Stimulated activated CD8-positive, alpha-beta memory T cell treated with anti-CD3 and anti-CD28 coated beads, Interleukin-7, amount 100 ng/mL, for 1 hour (primary cell): ENCODE measurements at places on chromosomes 1 and 21.

- no peak for DNase-seq
Measured at GRCh38 chr1:22038036-22038435, 14.5 kb upstream of the CDC42 start.

- no peak for DNase-seq
Measured at GRCh38 chr1:183114441-183114840, 71.6 kb upstream of the LAMC2 start.

- DNase-seq, result no peak
Measured at GRCh38 chr1:25559031-25559430, 15.6 kb downstream of the LDLRAP1 start.

- DNase-seq, result no peak
Measured at GRCh38 chr1:51629918-51630317, 13.0 kb downstream of the OSBPL9 start.

- no peak for DNase-seq
Measured at GRCh38 chr1:116667078-116667574, 407 bp downstream of the IGSF3 start.

DNA sequence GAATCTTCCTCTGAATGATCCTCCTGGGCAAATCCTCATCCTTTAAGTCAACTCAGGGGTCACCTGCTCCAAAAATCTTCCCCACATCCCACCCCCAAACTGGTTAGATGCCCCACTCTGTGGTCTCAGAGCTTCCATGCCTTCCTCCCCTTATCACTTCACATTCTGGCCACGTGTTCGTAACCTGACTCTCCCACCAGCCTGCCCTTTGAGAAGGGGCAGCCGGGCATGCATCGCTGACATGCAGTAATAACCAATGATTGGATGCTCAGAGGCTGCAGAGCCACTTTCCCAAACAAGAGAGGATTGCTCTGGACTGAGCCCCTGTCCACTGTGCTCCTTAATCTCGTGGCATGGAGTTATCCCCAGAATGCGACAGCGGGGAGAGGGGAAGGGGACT, 7.0 kb downstream of the LELP1 start:
- DNase-seq, result no peak

GRCh38 chr21:44456214-44456914, 1.1 kb downstream of the LRRC3 start:
- DNase-seq, result no peak

DNA sequence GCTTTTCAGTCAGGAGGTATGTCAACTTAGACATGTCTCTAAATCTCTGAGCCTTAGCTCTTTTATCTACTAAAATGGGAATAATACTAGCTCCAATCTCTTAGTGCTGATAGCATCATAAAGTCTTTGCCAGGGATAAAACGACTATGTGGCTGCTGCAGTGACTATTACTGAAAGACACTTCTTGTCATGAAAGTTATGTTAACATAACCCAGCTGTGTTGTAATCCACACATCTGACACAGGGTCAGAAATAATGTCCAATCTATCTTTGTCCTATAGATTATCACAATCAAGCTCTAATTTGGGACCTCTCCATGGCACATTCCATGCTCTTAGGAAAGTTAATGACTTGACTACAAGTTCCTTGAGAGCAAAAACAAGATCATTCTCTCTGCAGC, 62.8 kb downstream of the JAK1 start:
- no peak for DNase-seq

- no peak for DNase-seq
Measured at GRCh38 chr1:210586771-210587170, 258.1 kb downstream of the HHAT start.

DNA sequence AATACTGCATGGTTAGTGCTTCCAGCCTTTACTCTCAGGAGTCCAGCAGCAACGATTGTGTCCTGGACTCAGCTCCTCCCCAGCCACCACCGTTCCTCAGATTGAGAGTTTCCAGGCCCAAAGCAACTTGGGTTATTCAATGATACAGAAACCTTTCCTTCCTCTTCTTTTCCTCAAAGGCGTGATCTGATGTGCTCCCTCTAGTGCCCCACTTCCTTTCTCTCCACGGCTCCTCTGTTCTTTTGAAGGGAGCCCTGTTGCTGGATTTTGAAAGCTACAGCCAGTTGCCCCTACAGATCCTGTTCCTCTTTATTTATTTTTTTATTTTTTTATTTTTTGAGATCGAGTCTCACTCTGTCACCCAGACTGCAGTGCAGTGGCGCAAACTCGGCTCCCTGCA, 14.1 kb downstream of the CRP start:
- no peak for DNase-seq

DNA sequence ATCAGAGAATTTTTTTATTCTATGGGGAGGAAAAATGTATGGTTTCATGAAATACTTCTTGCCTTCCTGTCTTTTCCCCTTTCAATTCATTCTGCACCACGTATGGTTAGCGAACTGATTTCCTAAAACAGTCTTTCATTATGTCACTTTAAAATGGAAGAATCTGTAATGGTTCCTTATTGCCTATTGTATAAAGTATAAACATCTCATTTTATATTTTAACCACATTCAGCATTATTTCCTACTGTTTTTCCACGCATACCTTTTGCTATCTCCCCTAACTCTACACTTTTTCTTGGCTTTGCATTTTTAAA, 232.3 kb upstream of the B3GALT2 start:
- no peak for DNase-seq

DNA sequence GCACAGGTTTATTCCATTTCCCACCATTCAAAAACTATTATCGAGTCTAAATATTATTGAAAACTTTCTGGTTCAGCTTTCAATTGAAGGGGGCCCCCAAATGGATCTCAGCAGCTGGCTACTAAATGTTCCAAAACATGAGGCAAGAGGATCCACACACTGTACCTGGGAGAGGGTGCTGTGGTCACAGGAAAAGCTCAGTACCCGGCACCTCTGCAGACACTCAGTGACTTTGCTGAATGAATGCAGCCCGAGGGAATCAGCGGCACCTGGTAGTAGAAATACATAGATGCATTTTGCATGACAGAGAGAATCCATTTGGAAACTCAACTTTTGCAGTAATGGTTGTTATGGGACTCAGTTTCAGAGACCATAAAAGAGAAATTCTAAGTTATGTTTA, 89.3 kb downstream of the PCP4 start:
- DNase-seq, result no peak

- no peak for DNase-seq
Measured at GRCh38 chr1:17873007-17873675, 118.0 kb downstream of the ACTL8 start.

GRCh38 chr1:3473381-3473844, 18.9 kb downstream of the ARHGEF16 start:
- DNase-seq, result no peak

DNA sequence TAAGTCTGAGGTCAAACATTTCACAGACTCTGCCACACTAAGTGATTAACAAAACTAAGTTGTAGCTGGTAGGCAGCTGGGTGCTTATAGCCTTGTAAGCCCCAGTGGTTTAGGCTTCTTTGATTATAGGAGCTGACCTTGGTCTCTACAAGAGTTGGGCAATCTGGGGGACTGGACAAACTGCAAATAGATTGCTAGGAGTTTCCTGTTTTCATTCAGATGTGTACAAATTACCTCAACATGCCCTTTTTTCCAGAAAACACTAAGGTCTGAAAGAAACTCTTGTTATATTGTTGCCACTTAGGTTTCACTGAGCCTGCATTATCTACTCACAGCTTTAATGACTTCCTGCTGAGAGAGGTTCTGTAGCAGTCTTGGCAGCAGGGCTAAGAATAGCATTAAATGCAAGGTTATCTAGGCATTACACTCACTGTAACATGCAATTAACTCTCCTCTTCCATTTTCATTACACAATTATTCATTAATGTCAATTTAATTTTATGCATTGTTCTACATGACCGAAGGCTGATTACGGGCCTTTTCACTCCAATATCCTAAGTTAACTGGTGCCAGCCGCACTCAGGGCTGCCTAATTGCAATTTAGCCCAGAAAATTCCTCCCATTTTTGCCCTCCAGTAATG, 314.0 kb downstream of the LMO4 start:
- no peak for DNase-seq

DNA sequence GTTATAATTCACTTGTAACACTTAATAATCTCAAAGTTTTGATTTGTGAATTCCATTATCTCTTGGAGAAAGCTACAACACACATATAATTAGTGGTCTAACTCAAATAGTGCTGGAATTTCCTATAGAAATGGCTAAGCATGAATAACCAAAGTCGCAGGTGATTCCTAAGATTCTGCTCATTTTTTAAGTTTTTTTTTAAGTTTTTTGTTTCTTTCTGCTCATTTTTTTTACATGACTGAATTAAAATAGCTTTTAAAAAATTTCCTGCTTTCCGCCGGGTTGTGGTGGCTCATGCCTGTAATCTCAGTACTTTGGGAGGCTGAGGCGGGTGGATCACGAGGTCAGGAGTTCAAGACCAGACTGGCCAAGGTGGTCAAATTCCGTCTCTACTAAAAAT, 90.4 kb downstream of the APP start:
- no peak for DNase-seq

GRCh38 chr21:34900376-34900775, 148.7 kb downstream of the RUNX1 start:
- no peak for DNase-seq

DNA sequence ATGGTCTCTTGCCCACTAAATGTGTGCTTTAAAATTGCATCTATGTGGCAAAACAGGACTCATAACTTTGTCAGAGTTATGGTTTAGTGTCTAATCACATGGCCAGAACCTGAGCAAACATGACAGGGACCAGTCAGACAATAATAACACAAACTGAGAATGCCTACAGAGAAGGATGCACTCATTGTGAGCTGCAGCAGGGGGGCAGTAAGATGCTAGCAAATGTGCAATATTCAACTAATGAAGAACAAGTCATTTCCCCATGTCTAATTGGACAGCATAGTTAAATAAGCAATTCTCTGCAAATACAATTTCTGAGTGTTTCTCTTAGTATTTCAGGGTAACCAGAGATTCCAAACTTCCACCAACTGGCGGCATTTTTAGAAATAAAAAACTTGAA, 30.8 kb downstream of the SPAG17 start:
- DNase-seq, result no peak

DNA sequence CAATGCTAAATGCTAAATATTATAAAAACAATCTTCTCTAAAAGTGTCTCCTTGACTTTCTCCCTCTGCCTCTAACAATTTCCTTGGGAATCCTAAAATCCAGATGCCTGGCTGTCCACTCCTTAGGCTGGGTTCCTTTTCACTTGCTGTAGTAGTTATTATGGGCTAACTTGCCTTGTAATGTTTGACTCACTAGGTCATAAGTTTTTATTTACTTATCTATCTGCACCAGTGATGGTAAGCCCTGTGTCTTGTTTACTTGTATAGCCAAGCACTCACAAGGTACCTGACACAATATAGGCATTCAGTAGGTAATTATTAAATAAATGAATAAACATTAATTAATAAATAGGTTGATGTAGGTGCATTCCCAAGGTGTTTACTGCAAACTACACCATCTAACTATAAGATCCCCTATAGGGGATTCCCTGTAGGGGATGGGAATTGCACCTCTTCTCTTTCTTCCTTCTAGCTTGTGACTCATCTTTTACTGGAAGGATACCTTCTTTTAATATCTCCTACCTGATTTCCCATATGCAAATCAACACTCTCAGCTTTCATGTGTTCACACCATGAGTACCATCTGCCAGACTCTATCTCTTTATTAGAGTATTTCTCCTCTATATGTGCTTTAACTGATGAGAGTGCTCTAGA, 14.7 kb upstream of the CHIA start:
- no peak for DNase-seq

GRCh38 chr1:241532162-241532531, at the start of gene KMO:
KMO (plus strand) TSS chr1:241532378; CDS start chr1:241532445, 67 bp downstream.
- no peak for DNase-seq

GRCh38 chr1:176479971-176480370, 17.0 kb downstream of the PAPPA2 start:
- DNase-seq, result no peak

DNA sequence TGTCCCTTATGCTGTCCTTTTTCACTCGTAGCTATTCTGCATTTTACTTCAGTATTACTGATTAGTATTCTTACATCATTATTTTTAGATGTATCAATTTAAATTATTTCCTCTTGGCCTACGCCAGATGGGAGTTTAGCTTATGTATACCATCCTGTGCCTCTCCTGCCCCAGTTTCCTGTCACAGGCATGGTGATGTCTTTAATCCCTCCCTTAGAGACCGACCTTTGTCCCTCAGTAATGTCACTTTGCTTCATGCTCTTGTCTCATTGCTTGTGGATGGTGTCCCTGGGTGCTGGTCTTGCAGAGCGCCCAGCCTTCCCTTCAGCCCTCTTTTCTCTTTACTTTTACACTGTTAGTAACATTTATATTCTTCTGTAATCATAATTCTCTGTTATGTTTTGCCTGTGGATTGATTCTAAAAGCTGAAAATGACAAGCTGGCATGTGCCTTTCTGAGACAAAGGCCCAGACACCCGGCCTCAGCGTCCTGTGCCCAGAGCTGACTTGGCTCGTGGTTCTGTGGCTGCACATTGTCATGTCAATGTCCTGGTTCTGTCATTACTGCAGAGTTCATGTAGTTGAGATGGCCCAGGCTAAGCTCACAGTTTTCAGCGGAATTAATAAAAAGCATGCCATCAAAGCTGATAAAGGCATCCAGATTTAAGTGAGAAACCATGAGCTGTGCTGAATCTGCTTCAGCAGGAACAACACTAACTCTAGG, 100.7 kb downstream of the MTR start:
- DNase-seq, result no peak

DNA sequence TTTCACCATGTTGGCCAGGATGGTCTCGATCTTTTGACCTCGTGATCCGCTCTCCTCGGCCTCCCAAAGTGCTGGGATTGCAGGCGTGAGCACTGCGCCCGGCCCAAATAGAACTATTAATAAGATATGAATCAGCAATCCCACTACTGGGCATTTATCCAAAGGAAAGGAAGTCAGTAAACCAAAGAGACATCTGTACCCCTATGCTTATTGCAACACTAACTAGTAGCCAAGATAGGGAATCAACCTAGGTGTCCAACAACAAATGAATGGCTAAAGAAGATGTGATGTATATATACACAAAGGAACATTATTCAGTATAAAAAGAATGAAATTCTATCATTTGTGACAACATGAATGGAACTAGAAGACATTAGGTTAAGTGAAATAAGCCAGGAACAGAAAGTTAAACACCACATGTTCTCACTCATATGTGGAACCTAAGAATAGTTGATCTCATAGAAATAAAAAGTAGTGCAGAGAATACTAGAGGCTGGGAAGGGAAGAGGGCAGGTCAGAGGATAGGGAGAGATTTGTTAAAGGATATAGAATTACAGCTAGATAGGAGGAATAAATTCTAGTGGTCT, 48.8 kb downstream of the XPR1 start:
- DNase-seq, result no peak

- no peak for DNase-seq
Measured at GRCh38 chr1:37999430-38000232, 5.7 kb downstream of the FHL3 start.

- DNase-seq, result no peak
Measured at GRCh38 chr1:37176269-37176668, 142.0 kb upstream of the GRIK3 start.

GRCh38 chr1:110260194-110260593, 50.1 kb downstream of the KCNC4 start:
- DNase-seq, result no peak

GRCh38 chr21:42276076-42276475, 39.1 kb downstream of the TFF3 start:
- DNase-seq, result no peak
